Activated B cell treated with CpG ODN at 0.5 μM for 24 hours (primary cell): ENCODE measurements at places on chromosomes 1 and 21. TPM values are rescaled to one million over a fixed set of nuclear protein-coding genes. Genes with fewer than 3 reads are reported as not detected.

Gene ASTN1
- not detected in 2 replicates for total RNA-seq

Gene OR2G3
- not detected in 2 replicates for total RNA-seq

Gene PTPRF
- total RNA-seq = 0.10 TPM in 1 of 2 replicates, not detected in the other

Gene CRB1
- total RNA-seq = not detected in 2 replicates

Gene LCE3B
- total RNA-seq = not detected in 2 replicates

Gene TCHH
- total RNA-seq = not detected in 2 replicates

Gene SRP9
- total RNA-seq = 141 and 143 TPM in 2 replicates

Gene NLRP3
- total RNA-seq = 0.44 and 0.73 TPM in 2 replicates

Gene BCL2L15
- 0.83 and 3.7 TPM in 2 replicates for total RNA-seq

Gene FMO5
- 1.5 and 1.8 TPM in 2 replicates for total RNA-seq

Gene SPRR2D
- total RNA-seq = not detected in 2 replicates

Gene TMEM61
- not detected in 2 replicates for total RNA-seq

Gene NPR1
- total RNA-seq = 0.59 and 0.82 TPM in 2 replicates

Gene PTPRU
- 0.24 TPM in 1 of 2 replicates, not detected in the other for total RNA-seq

Gene CCDC27
- total RNA-seq = not detected in 2 replicates

Gene PLEKHN1
- total RNA-seq = 1.3 and 1.4 TPM in 2 replicates

Gene NBPF3
- 3.0 and 4.3 TPM in 2 replicates for total RNA-seq

Gene CD55
- 90.9 and 91.1 TPM in 2 replicates for total RNA-seq

Gene LIN28A
- total RNA-seq = not detected in 2 replicates

Gene ARTN
- total RNA-seq = 0.20 TPM in 1 of 2 replicates, not detected in the other

Gene CZIB
- 48.9 and 51.8 TPM in 2 replicates for total RNA-seq

Gene DMRTA2
- total RNA-seq = not detected in 2 replicates

Gene PPIAL4G
- total RNA-seq = 0.42 and 0.62 TPM in 2 replicates

Gene FCRL4
- total RNA-seq = 6.3 and 6.7 TPM in 2 replicates

Gene S100A16
- not detected in 2 replicates for total RNA-seq

Gene SERPINC1
- total RNA-seq = 0.24 TPM in 2 replicates

Gene MPZL1
- total RNA-seq = 27.2 and 27.4 TPM in 2 replicates

Gene OR2AK2
- total RNA-seq = not detected in 2 replicates

Gene OVAAL
- total RNA-seq = not detected in 2 replicates

Gene PLPPR4
- not detected in 2 replicates for total RNA-seq

Gene C1orf115
- 19.6 and 20.0 TPM in 2 replicates for total RNA-seq

Gene RAVER2
- 1.0 and 1.2 TPM in 2 replicates for total RNA-seq

Gene CFAP126
- total RNA-seq = not detected in 2 replicates

Gene ATP13A2
- 27.6 and 31.9 TPM in 2 replicates for total RNA-seq

Gene PRAMEF18
- not detected in 2 replicates for total RNA-seq

Gene ATP1A2
- total RNA-seq = not detected in 2 replicates

Gene RHBG
- total RNA-seq = not detected in 2 replicates

Gene LCE1C
- not detected in 2 replicates for total RNA-seq

Gene G0S2
- 2.1 and 2.3 TPM in 2 replicates for total RNA-seq

Gene ADAM30
- not detected in 2 replicates for total RNA-seq

Gene CTH
- 4.3 TPM in 2 replicates for total RNA-seq

Gene TRABD2B
- total RNA-seq = not detected in 2 replicates

Gene CCDC24
- total RNA-seq = 8.1 and 15.1 TPM in 2 replicates

Gene CD247
- total RNA-seq = 1.0 and 2.1 TPM in 2 replicates

Gene DMBX1
- total RNA-seq = not detected in 2 replicates
